ENCODE measurements at places on chromosomes 2 and 18. TPM values are rescaled to one million over a fixed set of nuclear protein-coding genes. Genes with fewer than 3 reads are reported as not detected.

GRCh38 chr2:166888180-166888579, at the start of gene XIRP2:
TSS of gene XIRP2 (plus strand) at chr2:166888480. CDS start at chr2:166903483, 15,003 bp downstream.
- no peak for DNase-seq

DNA sequence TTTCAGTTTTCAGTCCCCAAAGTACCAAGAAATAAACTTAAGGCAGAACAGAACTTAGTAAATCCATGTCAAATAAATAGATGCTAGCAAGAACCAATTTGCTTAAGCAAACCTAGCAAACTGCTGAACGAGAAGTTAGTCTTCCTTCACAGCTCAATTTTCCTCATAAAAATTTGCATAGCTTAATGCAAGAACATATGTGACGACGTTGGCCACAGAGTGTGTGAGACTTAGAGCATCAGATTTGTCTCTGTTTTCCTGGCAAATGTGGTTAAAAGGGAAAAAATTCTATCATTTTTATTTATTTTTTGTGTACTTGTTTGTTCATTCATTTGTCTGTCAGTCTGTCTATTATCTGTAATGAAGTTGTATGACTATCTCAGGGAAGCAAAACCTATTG, 485.7 kb downstream of the THSD7B start:
- no peak for DNase-seq

- no peak for DNase-seq
Measured at GRCh38 chr18:48303883-48304282, 105.3 kb downstream of the ZBTB7C start.

GRCh38 chr2:108641756-108642155, 77.5 kb upstream of the RANBP2 start:
- DNase-seq, result no peak

GPR45 gene
- total RNA-seq, result not detected
